Fibroblast of skin of left biceps (primary cell): ENCODE measurements at places on chromosomes 16 and 17.

GRCh38 chr16:70685061-70685937 lies 554 bp downstream of the MTSS2 start:
- DNase-seq = no peak

DNA sequence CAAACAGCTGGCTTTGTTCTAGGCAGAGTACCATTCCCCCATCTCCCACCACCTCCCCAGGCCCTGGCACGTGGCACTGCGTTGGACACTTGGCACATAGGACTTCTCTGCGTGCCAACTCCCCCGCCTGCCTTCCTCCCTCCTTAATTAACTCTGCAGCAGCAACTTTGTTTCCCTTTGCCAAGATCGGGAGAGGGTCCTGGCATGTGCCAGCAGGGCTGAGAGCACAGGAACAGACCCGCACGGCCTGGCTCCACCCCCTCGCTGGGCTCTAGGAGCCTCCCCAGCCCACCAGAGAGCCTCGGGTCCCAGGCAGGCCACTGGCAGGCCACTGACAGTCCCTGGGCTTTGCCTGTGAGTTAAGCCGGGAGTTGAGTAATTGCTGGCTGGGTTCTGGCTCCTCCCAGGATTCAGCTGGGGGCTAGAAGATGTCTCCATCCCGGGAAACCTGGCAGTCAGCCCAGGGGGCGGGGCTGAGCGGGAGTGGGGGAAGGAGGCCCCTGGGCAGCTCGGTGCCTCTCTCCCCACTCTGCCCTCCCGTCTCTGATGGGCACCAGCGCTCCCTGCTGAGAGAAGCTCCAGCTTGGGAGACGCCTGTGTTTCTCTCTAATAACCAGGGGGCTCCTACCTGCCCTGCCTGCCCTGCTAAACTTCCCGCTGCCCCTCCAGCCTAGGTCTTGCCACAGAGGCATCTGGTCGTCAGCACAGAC lies 224.0 kb upstream of the TNRC6C start:
- peak; percentile 15 for DNase-seq

GRCh38 chr17:48432820-48433775 lies 3.1 kb upstream of the SKAP1 start:
- DNase-seq = no peak

DNA sequence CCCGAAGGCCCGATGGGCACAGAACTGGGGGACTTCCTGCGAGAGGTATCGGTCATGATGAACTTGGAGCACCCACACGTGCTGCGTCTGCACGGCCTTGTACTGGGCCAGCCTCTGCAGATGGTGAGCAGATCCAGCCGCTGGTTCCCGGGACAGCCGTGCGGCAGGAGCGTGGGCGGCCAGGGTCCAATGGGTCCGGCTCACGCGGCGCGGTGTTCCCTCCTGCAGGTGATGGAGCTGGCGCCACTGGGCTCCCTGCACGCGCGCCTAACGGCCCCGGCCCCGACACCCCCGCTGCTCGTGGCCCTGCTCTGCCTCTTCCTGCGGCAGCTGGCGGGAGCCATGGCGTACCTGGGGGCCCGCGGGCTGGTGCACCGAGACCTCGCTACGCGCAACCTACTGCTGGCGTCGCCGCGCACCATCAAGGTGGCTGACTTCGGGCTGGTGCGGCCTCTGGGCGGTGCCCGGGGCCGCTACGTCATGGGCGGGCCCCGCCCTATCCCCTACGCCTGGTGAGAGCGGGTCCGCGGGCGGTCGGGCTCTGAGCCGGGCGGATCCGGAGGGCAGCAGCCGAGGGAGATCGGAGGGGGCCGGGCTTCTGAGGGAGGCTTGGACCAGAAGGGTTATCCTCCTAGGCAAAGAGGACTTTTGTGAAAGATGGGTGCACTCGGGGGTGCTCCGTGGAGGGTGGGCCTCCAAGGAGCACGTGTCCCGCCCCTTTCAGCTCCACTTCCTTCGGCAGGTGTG lies 3.0 kb downstream of the TNK1 start:
- DNase-seq = no peak

DNA sequence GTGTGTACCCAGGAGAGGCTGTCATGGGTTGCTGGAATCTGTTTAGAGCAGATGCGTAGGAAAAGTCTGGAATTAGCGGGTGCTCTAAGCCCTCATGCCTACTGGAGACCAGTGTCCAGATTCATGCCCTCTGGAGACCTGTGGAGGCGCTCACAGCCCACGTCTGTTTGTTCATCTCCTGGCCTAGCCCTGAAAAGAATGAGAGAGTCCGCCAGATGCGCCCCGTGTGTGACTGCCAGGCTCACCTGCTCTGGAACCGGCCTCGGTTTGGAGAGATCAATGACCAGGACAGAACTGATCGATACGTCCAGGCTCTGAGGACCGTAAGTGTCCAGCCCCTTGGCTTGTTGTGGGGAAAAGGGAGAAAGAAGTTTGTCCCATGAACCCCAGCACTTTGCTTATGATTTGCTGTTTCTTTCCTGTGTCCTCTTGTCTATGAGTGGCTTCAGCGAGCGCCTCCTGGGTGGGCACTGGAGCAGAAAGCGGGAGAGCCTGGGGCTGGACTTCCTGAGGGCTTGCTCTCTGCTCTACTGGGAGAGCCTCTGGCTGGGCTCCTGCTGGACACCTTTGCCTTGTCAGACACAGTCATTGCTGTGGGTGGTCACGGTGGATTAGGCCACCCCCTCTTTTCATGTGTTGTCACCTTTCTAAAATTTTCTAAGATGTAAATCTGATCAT lies 35.3 kb downstream of the PRMT7 start:
- DNase-seq = no peak
